Lower lobe of right lung (tissue), 2 donors: ENCODE measurements at places on chromosomes 1 and 21. TPM values are rescaled to one million over a fixed set of nuclear protein-coding genes. Genes with fewer than 3 reads are reported as not detected.

CD48 gene
- 26.3 TPM for total RNA-seq

DNA sequence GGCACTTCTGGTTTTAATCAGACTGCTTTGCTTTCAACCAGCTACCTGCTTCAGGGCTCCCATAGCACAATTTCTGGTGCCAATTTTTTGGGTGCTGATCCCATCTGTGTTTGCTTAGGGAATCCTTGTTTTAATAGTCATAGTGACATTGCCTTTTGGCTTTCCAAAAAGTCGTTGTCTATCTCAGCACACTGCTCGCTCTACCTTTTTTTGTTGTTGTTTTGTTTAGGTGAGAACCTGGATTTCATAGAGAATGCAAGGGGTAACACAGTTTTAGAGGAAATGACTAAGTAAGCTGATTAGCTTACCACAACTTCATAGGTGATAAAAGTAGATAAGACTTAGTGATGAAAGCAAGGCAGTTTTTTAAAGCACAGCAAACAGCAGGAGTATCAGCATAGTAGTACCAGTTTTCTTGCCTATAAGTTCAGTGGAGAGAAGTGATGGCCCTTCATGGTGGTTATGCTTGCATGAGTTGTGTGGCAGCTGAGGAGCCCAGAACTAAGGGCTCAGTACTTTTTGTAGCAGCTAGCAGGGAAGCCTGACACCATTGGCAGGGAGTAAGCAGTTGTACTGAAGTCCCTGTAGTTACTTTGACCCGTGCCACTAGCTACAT, 31.3 kb downstream of the NEK7 start:
- no peak for DNase-seq

- no peak for DNase-seq
Measured at GRCh38 chr1:246415028-246415427, 92.1 kb downstream of the SMYD3 start.

MYBPHL gene
- total RNA-seq, result 2.8 TPM

DNA sequence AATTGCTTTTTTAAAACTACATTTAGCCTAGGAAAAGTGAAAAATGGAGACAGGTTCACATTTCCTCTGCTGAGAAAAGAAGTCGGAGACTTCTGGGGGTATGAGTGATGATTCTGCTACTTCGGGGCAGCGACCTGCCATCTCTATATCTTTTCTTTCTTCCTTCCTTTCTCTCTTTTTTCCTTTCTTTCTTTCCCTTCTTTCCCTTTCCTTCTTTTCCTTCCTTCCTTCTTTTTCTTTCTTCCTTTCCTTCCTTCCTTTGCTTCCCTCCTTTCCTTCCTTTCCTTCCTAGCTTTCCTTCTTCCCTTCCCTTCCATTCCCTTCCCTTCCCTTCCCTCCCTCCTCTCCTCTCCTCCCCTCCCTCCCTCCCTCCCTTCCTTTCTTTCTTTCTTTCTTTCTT, 17.8 kb downstream of the TBX19 start:
- DNase-seq, result no peak

REN gene
- total RNA-seq, result 0.59 TPM

DNA sequence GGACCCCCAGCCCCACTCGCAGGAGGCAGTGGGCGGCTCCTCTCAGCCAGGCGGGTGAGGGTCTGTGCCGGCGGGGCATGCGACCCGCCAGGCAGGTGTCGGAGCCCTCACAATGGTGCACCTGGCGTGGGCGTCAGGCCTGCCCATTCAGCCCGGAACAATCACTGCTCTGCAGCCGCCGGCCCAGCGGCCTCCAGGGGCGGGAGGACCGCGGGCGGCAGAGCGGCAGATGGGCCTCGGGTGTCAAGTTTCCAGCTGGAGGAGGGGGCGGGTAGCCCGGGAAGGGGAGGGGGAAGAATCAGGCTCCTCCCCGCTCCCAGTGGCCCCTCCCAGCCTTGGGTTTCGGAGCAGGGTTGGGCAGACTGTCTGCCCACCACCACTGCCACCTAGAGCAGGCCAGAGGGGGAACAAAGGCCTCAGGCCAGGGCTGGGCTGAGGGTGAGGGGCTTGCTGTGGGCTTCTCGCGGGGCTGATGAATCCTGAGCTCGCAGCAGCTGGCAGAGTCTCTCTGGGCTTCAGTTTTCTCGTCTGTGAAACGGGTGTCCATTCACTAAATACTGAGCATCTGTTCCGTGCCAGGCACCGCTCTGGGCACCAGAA, 39.5 kb upstream of the CASZ1 start:
- DNase-seq, result peak; percentile 58

- no peak for DNase-seq
Measured at GRCh38 chr1:41906943-41907342, 11.8 kb downstream of the HIVEP3 start.
